Stimulated activated CD4-positive, alpha-beta T cell treated with anti-CD3 and anti-CD28 coated beads, Interleukin-2, amount 100 ng/mL, for 24 hours (primary cell): ENCODE measurements at places on chromosomes 16 and 17.

DNA sequence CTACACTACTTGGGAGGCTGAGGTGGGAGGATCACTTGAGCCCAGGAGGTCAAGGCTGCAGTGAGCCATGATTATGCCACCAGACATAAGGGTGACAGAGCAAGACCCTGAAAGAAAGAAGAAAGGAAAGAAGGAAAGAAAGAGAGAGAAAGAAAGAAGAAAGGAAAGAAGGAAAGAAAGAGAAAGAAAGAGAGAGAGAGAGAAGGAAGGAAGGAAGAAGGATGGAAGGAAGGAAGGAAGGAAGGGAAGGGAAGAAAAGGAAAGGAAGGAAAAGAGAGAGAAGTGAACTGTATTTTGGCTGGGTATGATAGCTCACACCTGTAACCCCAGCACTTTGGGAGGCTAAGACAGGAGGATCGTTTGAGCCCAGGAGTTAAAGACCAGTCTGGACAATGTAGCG lies 24.3 kb upstream of the PYY start:
- DNase-seq: no peak

- no peak for DNase-seq
These were observed 2.4 kb upstream of the VAC14 start for GRCh38 chr16:70803319-70803718.

GRCh38 chr17:63950940-63951907 lies 19.1 kb upstream of the CD79B start:
- peak; percentile 30 for DNase-seq

DNA sequence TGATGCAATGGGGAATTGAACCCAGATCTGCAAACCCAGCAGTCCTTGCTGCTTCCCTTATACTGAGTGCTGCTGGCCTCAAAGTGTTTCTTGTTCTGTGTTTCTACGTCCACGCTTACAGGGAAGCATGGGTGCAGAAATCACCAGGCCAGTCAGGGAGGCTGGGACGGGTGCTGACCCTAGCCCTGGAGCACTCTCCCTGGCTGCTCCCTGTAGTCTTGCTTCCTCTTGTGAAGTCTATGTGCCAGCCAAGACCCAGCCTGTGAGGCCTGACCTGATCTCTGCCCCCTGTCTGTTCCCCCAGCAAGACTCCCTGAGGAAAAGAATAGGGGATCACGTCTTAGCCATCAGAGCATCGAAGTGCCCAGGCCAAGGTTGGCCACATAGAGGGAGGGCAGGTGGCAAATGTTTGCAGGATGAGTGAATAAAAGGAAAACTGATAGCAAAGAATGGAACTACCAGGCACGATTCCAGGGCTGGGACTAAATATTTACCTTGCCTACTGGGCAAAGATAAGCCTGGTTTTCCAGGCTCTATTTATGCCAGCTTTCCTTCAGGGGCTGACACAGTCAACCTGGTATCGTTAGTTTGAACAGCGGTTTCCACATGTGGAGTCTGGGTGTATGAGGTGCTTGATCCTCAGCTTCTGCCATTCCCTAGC lies 41.2 kb upstream of the RHOT1 start:
- no peak for DNase-seq

DNA sequence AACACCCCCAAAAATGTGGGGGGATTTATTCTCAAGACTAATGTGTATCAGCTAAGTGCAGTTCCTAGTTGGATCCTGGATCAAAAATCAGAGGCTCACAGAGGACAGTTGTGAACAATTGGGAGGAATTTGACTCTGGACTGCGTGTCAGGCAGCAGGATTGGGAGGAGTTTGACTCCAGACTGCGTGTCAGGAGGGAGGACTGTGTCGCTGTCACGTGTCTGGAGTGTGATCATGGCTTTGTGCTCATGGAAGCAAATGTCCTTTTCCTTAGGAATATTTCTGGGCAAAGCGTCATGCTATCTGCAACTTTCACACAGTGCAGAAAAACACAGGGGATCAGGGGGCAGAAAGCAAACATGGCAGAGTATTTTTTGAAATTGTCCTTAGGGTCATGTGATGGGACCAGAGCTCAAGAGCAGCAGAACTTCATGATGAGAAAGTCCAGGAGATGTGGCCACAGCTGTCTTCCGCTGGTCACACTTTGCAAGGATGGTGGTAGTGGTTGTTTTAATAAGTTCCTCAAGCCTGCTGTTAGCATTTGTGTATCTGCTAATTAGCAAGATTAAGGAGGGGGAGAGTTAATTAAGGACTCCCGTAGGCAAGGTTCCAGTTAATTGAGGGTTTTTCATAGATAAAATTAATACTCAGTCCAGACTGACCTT lies 122.0 kb upstream of the CHMP6 start:
- DNase-seq: no peak

DNA sequence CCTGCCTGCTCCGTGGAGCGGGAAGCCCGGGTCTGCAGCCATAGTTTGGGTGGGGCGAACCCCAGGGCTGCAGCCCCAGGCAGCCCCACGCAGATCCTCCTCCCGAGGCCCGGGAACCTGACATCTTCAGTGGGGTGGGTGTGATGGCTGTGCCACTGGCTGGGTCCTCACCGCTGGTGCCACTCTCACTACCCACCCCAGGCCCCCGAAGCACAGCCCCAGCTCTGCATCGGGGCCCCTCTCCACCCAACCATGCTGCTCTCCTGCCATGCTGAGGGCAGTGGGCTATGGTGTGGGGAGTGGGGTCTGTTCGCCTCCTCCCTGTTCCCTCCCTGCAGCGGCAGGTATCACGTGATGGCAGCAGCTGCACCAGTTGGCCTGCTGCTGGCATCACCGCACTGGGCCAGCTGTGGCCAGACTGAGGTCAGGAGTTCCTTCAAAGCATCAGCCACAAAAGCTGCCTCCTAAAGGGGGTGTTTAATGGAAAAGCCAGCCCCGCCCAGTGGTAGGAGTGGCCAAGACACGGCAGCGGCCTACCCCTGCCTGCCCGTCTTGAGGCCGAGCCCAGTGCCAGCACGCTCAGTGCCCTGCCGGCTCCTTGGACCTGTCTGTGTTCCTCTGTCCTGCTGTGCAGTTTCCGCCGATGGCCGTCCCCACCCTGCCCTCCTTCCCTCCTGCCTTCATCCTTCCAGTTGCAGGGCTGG lies 10.8 kb downstream of the KCTD5 start:
- no peak for DNase-seq
